ENCODE measurements at places on chromosomes 7 and 10. TPM values are rescaled to one million over a fixed set of nuclear protein-coding genes. Genes with fewer than 3 reads are reported as not detected.

The FGL2 gene
- 24.1 TPM for total RNA-seq

The PRR15 gene
- 40.8 TPM for total RNA-seq

The CYP2W1 gene
- total RNA-seq, result 0.30 TPM

The TUBAL3 gene
- not detected for total RNA-seq

The KLLN gene
- total RNA-seq, result 1.5 TPM

All from motor neuron (in vitro differentiated cells).